NCI-H82 (cell line): ENCODE measurements at places on chromosomes 7 and 10.

GRCh38 chr7:2048006-2048405, 184.7 kb downstream of the MAD1L1 start:
- DNase-seq, result no peak

DNA sequence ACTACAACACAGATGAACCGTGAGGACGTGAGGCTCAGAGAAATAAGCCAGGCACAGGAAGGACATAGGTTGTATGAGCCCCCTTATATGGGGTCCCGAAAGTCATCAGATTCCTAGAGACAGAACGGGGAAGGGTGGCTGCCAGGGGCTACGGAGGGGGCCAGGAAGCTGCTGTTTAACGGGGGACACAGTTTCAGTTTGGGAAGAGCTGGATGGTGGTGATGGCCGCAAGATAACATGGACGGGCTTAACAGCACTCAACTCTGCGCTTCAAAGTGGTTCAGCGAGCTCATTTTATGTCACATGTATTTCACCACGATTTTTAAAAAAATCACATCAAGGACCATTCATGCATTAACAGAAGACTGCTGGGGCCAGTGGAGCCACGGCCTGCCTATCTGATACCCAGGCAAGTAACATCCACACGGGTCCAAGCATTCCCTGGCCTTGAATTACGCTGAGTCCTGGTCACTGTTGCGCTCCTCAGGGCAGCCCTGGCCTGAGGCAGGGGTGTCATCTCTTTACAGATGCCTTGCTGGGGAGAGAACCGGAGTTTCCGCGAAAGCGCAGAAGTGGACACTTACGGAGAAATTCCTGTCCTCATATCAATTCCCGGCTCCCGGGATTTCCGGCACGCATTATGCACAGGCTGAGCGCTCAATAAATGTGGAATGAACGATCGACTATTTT, 1.5 kb downstream of the CARD11 start:
- no peak for DNase-seq

- no peak for DNase-seq
These were observed 74.3 kb upstream of the RET start for GRCh38 chr10:43002596-43002995.

GRCh38 chr7:2110610-2111396, 121.9 kb downstream of the MAD1L1 start:
- no peak for DNase-seq

- DNase-seq, result peak; percentile 96
These were observed 168.9 kb downstream of the NRF1 start for GRCh38 chr7:129780257-129780973.

DNA sequence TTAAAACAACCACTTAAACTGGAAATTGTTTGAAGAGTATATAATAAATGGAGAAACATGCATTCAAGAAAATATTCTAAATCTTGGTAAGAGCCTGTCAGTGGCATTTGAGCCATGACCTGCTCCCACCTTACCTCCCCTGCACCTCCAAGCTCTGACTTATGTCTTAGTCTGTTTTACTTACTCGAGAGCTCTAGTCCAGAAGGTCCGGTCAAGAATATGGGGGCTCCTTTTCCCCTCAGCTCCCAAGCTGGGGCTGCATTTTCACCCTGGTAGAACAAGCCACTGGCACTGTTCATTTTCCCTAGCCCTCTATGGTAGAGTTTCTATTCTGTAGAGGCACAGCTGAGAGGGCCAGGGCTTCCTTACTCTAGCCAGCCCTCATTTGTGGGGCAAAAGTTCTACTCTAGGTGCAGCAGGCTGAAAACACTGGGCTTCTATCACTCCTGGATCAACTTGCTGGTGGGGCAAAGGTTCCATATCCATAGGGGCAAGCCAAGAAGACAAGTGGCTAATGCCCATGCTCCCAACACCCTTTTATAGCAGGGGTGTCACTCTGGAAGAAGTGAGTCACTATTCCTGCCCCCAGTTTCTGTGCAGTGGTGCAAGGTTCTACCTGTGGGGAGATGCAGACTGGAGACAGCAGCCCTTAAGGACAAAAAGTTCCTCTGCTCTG, 40.6 kb downstream of the ZNF438 start:
- no peak for DNase-seq

GRCh38 chr10:111344804-111345203, 268.0 kb downstream of the ADRA2A start:
- DNase-seq, result peak; percentile 49

GRCh38 chr7:137696376-137696775, 150.4 kb downstream of the DGKI start:
- DNase-seq, result no peak

GRCh38 chr10:130787243-130787642, 524.3 kb downstream of the TCERG1L start:
- no peak for DNase-seq

GRCh38 chr10:69571618-69572158, 1.5 kb downstream of the NEUROG3 start:
- DNase-seq, result no peak

- DNase-seq, result no peak
These were observed 2.8 kb downstream of the RSBN1L start for GRCh38 chr7:77699056-77699455.

DNA sequence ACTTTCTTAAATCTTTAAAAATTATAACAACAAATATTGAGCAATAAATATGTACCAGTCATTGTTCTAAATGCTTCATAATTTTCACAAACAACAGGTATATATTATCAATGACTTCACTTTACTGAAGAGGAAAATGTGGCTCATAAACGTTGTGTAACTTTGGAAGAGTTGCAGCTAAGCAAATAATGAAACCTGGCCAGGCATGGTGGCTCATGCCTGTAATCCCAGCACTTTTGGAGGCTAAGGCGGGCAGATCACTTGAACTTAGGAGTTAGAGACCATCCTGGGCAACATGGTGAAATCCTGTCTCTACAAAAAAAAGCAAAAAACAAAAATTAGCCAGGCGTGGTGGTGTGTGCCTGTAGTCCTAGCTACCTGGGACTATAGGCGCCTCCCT, 71.9 kb upstream of the AMPH start:
- no peak for DNase-seq
